ENCODE measurements at places on chromosomes 7 and 10.

DNA sequence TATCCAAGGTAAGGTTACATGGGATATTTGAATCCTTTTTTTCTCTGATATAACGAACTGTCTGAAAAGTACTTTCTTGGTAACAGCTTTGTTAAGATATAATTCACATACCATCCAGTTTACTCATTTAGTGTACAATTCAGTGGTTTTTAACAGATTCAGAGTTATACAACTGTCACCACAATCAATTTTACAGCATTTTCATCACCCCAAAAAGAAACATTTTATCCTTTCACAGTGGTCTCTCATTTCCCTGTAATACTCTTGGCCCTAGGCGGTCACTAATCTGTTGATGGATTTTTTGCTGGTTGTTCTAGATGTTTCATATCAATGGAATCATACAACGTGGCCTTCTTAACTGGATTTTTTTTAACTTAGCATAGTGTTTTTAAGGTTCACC is 91.6 kb downstream of the GLCCI1 start:
- H3K27me3 ChIP-seq: no peaks in the 10 kb centered on the region
- H3K36me3 ChIP-seq: peaks cover 21% of the 10 kb centered on the region
- no peaks in the 10 kb centered on the region for H3K4me1 ChIP-seq

DNA sequence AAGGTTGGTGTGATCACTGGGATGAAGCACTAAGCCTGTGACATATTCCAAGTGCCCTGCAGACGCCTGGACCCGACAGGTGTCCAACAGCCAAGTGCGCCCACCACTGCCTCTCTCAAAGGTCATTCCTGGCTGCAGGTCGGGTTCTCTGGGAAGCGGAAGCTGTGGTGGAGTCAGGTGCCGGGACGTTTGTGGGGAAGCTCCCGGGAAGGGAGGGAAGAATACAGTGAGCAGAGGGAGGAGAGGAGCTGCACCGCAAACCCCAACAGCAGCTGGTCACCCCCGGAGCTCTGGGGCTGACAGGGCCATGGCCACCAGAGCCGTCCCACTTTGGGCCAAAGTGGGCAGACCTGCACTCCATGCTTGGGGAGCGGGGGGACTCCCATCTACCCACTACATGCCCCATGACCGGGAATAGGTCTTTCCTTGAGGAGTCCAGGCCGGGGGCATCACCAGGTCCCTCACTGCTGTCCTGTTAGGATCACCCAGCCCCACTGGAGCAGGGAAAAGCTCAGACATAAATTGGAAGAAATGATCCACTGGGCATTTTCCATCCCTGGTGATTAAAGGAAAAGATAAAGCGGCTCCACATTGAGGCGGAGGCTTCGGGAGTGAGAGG is 84.5 kb upstream of the PPP2R2D start:
- no peak overlapping the region for H3K27ac ChIP-seq
- H3K4me1 ChIP-seq: no peaks in the 10 kb centered on the region
- no peak overlapping the region for H3K4me3 ChIP-seq
- H3K27me3 ChIP-seq: no peaks in the 10 kb centered on the region
- no peak for DNase-seq
- H3K36me3 ChIP-seq: no peaks in the 10 kb centered on the region

DNA sequence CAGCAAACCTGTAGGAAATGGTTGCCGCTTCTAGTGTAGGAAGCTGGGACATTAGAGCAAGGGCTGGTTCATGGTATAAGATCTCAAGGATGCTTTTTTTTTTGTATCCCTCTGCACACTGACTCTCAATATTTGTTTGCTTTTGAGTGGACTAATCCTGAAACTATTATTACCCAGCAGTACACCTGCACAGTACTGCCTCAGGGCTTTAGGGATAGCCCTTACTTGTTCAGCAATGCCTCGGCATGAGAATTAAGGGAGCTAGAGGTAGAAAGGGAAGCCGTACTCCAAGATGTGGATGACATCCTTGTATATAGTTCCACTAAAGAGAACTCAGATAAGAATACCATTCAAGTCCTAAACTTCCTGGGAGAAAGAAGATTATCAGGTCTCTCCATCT is 70.5 kb downstream of the COPG2 start:
- H3K27me3 ChIP-seq: no peaks in the 10 kb centered on the region
- H3K36me3 ChIP-seq: peaks cover 9% of the 10 kb centered on the region
- no peak overlapping the region for H3K4me3 ChIP-seq
- H3K4me1 ChIP-seq: no peaks in the 10 kb centered on the region
- no peak overlapping the region for H3K27ac ChIP-seq
- DNase-seq: no peak

DNA sequence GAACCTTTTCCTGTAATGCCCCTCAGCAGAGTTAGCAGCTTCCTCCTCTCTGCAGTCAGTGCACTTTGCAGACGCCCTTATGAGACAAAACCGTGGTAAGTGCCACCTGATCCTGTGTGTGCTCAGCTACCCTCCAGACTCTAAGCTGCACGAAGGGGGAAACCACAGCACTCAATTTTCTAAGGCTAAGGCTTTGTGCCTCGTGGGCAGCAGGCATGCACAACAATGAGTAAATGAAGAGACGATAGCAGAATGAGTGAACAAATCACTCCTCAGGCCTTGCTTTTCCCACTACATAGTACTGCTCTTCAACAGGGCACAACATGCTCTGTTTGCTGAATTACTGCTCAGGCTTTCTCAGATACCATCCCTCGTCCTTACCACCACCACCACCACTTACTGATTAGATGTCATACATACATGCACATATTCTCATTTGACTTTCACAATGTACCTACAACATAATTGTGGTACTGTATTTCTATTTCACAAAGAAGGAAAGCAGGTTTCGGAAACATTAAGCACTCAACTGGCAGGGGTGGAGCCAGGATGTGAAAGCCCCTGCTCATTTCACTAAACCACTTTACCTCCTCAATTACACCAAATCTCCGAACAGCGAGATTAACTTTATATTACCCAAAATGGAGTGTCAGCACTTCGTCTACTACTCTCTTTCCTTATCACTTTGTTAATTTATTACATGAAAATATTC is 85.4 kb downstream of the ICA1 start:
- no peaks in the 10 kb centered on the region for H3K27me3 ChIP-seq
- H3K27ac ChIP-seq: no peak overlapping the region
- no peak for DNase-seq
- H3K4me1 ChIP-seq: no peaks in the 10 kb centered on the region
- no peak overlapping the region for H3K4me3 ChIP-seq
- no peaks in the 10 kb centered on the region for H3K36me3 ChIP-seq

DNA sequence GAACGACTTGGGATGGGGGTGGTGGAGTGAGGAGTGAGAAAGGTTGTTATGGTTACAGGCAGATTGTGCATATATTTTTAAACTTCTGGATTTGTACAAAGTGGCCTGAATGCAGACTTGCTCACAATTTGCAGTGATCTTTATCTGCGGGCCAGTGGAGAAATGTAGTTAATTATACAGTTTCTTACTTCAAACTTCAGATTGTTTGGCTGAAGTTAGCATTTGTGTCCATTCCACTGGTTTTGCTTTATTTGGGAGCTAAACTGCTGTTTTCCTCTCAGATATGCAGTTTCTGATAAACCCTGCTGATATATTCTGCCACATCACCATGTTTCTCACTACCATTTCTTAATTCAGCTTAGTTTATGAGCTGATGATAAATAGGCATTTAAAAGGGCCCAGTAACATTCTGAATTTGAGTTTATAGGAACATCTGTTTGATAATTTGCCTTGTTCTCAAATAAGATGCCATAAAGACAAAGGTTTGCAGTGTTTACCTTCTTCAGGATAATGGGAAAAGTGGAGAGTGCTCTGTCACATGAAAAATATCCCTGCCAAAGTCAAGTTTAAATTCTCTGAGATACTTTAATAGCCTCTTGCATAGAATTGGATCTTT is 170.1 kb downstream of the ST7 start:
- peaks cover 4% of the 10 kb centered on the region for H3K36me3 ChIP-seq
- H3K4me3 ChIP-seq: no peak overlapping the region
- no peak for DNase-seq
- no peaks in the 10 kb centered on the region for H3K27me3 ChIP-seq

DNA sequence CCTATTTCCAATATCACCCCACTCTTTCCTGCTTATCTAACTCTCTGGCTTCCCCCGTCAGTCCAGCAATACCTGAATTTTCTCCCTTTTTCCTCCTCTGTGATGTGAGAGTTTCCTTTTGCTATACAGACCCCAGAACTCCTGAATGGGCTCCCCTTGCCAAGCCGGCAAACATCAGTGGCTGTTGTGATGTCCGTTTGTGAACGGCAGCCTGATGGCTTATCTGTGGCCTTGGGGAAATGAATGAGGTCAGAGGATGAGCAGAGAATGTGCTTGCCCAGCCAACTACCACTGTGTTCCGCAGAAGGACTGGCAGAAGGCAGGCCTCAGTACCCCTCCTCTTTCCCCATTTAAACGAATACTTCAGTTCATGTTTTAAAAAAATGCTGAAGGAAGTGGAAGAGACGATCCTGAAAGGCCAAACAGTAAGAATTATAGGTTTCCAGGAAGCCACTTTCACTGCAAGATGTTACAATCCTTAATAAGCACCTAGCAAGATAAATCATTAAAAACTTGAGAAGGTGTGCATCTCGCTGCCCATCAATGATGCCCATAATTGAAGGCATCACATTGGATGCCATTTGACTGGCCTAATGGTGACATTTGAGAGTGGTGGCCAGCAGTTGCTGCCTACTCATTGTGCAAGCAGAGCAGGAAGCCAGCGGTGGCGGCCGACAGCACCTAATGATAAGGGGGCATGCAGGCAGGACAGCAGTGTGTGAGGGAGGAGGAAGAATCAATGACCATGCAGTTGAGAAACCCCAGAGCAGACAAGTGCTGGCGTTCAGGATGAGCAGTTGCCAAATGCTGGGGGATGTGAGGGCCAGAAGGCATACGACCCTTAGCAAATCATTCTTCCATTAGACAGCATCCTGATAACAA is 31.5 kb downstream of the SLC18A2 start:
- H3K36me3 ChIP-seq: no peaks in the 10 kb centered on the region
- no peak for DNase-seq
- no peak overlapping the region for H3K4me3 ChIP-seq
- no peak overlapping the region for H3K27ac ChIP-seq
- H3K27me3 ChIP-seq: no peaks in the 10 kb centered on the region
- H3K4me1 ChIP-seq: no peaks in the 10 kb centered on the region

- no peaks in the 10 kb centered on the region for H3K27me3 ChIP-seq
- H3K4me3 ChIP-seq: no peak overlapping the region
- no peaks in the 10 kb centered on the region for H3K36me3 ChIP-seq
- no peaks in the 10 kb centered on the region for H3K4me1 ChIP-seq
Measured at GRCh38 chr7:114130866-114131265, 212.1 kb upstream of the PPP1R3A start.

DNA sequence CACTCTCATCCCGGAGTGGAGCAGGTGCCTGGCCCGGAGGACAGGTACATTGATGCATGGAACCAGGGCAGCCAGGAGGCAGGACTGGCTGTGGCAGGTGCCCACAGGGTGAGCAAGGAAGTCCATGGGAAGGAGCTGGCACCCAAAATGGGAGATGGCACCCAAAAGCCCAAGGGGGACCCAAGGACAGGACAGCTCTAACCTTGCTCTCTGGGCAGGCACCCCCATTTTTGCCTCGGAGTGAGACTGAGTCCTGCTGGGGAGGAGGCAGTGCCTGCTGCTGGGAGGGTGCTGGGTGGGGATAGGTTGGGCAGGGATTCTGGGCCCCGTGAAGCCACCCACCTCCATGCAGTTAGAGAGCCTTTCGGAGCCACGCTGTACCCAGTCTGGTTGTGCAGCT is 234.5 kb downstream of the TCERG1L start:
- no peak overlapping the region for H3K4me3 ChIP-seq
- no peak overlapping the region for H3K27ac ChIP-seq
- H3K36me3 ChIP-seq: no peaks in the 10 kb centered on the region
- H3K4me1 ChIP-seq: peaks cover 12% of the 10 kb centered on the region
- DNase-seq: no peak

GRCh38 chr7:33738260-33738935 is 166.9 kb upstream of the BMPER start:
- H3K4me3 ChIP-seq: no peak overlapping the region
- H3K36me3 ChIP-seq: no peaks in the 10 kb centered on the region
- H3K27me3 ChIP-seq: no peaks in the 10 kb centered on the region
- DNase-seq: no peak
- H3K4me1 ChIP-seq: no peaks in the 10 kb centered on the region

DNA sequence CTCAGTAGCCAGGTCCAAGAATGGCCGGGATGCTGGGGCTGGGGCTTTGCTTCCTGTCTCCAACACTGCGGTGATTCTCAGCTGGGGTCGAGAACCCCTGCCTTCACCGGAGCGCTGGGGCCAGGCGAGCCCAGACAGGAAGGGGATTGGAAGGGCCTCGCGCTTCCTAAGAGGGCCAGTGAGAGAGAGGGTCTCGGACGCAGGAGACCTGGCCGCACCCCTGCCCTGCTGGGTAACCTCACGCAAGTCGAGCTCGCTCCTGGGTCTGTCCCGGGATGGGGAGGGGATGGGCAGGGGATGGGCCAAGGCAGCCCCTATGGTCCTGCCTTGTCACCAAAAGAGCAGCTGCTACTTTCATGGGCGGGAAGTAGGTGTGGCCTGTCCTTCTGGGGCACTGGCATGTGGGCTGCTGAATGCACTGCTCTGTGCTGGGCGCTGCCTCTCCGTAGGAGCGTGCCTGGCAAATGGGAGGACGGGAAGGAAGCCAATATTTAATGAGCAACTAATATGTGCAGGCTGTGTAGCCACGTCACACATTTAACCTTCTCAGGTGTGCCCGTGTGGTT is 20.0 kb downstream of the KCNK18 start:
- no peaks in the 10 kb centered on the region for H3K36me3 ChIP-seq
- H3K27me3 ChIP-seq: peaks cover 37% of the 10 kb centered on the region
- no peak overlapping the region for H3K27ac ChIP-seq
- H3K4me1 ChIP-seq: peaks cover 23% of the 10 kb centered on the region
- peak overlapping the region; percentile 36 for H3K4me3 ChIP-seq
- DNase-seq: no peak

DNA sequence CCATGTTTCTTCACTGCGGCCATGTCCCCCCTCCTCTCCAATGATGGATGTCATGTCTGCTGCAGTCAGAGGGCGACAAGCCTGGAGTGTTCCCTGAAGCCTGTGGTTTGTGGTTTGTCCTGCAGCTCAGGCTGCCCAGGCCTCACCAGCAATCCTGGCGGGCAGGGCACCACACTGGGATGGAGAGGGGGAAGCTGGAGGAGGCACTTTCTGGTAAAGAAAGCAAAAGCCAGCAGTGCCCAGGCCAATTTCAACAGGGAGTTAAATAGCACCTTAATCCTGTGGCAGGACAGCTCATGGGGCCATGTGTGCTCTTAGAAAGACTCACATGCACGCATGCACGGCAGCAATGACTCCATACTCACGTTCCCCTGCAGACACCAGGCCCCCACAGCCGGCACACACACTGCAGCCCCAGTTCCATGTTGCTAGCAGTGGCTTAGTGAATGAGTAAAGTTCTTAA is 158.3 kb downstream of the EGFR start:
- peak overlapping the region; percentile 81 for H3K27ac ChIP-seq
- H3K4me1 ChIP-seq: peaks cover 44% of the 10 kb centered on the region
- no peak for DNase-seq
- no peak overlapping the region for H3K4me3 ChIP-seq
- no peaks in the 10 kb centered on the region for H3K27me3 ChIP-seq

GRCh38 chr7:142603870-142604448 is 145.3 kb upstream of the PRSS1 start:
- H3K4me1 ChIP-seq: no peaks in the 10 kb centered on the region
- no peaks in the 10 kb centered on the region for H3K36me3 ChIP-seq
- no peak overlapping the region for H3K4me3 ChIP-seq
- DNase-seq: peak; percentile 33
- H3K27ac ChIP-seq: no peak overlapping the region

GRCh38 chr10:80856186-80856585 is 318.5 kb downstream of the SH2D4B start:
- no peak for DNase-seq
- H3K4me1 ChIP-seq: no peaks in the 10 kb centered on the region
- no peaks in the 10 kb centered on the region for H3K36me3 ChIP-seq
- no peaks in the 10 kb centered on the region for H3K27me3 ChIP-seq
- H3K4me3 ChIP-seq: no peak overlapping the region
